ENCODE measurements at places on chromosomes 2 and 18.

DNA sequence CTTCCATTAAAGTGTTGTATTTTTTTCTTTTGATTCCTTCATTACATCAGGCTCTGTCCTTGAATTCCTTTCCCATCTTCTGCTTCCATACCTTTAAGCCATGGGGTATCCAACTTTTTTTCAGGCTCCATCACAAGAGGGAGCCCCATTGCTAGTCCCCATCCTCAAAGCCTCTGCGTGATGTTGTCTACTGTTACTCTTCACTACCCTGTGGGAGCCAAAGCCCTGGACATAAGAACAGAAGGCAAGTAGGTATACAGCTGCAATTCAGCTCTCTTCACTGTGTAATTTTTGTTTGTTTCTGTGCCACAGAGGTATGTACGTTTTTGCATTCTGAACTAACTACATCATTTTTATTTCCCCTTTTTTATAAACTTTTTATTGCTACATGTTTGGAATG lies 36.6 kb upstream of the CCNYL1 start:
- no peak for DNase-seq

DNA sequence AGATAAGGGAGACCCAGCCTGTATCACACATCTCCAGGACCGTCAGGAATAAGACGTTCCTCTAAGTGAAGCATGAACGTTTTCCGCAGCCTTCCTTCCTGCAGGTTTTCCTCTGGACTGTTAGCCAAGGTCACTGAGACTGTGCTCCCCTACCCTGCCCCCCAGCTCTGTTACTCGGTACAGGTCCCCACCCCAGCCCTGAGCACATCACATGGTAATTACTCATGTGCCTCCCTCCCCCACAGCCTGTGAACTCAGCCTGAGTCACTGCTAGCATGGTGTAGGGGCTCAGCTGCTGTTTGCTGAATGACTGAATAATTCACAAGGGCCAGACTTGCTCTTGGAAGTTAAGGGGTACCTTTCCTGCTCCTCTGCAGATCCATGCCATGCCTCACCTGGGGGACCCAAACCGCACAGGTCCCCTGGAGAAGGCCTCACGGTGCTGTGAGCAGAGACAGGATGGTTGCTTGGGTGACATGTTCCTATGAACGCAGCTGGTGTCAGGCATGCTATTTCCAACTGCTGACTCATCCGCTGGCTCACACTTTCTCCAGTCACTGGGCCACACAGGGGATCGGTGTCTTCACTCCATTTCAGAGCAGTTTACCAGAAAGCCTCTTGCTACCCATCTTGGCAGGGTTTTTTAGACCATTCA lies 88.2 kb downstream of the PLB1 start:
- peak; percentile 86 for DNase-seq

DNA sequence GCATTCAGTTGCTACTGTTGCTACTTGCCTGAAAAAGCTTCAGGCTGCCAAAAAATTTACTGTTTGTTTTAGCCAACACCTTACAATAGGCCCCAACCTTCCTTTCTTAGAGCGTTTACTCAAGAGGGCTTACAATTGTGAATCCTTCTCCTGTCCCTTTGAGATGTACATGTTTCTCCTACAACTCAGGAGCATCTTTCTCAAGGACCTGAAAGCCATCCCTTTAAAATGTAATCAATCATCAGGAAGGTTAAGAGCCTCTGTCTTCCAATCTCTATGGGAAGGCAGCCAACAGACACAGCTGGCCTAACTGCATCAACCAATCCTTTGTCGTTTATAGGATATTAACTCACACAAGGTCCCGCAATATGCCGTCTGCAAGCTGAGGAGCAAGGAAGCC lies 3.4 kb upstream of the IER3IP1 start:
- DNase-seq, result no peak

DNA sequence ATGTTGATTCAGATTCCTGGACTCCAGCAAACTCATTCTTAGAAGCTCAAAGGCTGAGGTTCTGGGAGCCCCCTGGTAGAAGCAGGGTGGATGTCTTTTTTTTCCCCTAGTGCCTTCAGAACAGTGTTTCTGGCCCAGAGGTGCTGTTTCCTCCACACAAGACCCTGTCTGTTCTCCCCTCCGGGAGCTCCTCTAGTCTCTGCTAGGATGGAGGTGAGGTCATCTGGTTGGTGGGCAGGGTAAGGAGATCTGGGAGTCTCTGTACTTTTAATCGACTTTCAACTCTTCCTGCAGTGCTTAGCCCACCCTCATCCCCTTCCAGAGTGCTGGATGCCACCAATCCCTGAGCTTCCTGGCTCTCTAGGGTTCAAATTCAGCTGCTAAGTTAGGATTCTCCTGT lies 192.0 kb downstream of the SH3BP4 start:
- no peak for DNase-seq

- DNase-seq, result no peak
Measured at GRCh38 chr2:239202836-239203235, 198.0 kb downstream of the HDAC4 start.

DNA sequence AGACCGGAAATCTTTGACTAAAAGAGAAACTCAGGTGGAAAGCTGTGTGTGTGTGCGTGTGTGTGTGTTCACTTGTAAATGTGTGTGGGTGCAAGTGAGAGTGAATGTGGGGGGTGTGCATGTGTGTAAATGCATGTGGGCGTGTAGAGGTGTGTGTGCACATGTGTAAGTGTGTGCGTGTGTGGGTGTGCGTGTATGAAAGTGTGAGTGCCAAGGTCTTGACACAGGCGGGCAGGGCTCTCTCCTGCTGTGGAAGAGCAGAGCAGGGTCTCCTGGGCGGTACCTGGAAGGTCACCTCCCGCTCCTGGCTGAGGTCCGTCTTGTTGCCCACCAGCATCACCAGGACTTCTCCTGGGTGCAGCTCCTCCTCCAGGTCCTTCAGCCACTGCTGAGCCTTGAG lies 10.6 kb downstream of the PRLH start:
- DNase-seq, result no peak

DNA sequence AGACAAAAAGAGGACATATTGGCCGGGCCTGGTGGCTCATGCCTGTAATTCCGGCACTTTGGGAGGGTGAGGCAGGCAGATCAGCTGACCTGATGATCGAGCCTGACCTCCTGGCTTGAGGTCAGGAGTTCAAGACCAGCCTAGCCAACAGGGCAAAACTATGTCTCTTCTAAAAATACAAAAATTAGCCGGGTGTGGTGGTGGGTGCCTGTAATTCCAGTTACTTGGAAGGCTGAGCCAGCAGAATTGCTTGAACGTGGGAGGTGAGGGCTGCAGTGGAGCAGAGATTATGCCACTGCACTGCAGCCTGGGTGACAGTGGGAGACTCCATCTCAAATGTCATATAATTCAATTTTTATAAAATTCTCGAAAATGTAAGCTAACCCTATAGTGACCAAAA lies 84.5 kb downstream of the SEMA4F start:
- DNase-seq, result no peak

- DNase-seq, result no peak
Measured at GRCh38 chr2:165573534-165574461, 104.3 kb downstream of the CSRNP3 start.

- DNase-seq, result no peak
Measured at GRCh38 chr2:228690681-228691080, 509.2 kb upstream of the SPHKAP start.

- no peak for DNase-seq
Measured at GRCh38 chr2:4246364-4247131, 543.2 kb downstream of the DCDC2C start.

GRCh38 chr2:80288576-80288975 lies 16.0 kb downstream of the LRRTM1 start:
- no peak for DNase-seq

GRCh38 chr2:38528008-38528442 lies 74.7 kb downstream of the HNRNPLL start:
- peak; percentile 81 for DNase-seq

- DNase-seq, result no peak
Measured at GRCh38 chr2:68272246-68272994, 20.1 kb upstream of the PPP3R1 start.

DNA sequence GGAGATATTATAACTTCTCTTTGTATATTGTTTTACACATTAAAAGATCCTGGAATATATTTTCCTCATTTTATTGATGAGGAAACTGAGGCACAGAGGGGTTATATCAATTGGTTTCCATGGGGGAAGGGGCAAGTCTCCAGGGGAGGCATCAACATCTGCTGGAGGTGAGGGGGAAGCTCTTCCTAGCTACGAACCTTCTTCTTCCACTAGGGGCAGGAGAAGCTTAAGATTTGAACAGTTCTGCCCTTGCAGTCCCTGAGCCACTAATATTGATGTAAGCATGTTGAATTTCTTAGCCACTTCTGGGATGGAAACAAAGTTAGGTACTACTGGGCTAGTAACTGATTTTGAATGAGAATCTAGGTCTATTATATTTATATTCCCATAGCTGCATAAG lies 140.1 kb upstream of the AQP4 start:
- no peak for DNase-seq

GRCh38 chr2:205427112-205427511 lies 255.2 kb upstream of the NRP2 start:
- DNase-seq, result no peak

- no peak for DNase-seq
Measured at GRCh38 chr2:127588241-127588640, 52.8 kb downstream of the MYO7B start.

- DNase-seq, result no peak
Measured at GRCh38 chr2:218755198-218755566, 26.8 kb upstream of the CYP27A1 start.

DNA sequence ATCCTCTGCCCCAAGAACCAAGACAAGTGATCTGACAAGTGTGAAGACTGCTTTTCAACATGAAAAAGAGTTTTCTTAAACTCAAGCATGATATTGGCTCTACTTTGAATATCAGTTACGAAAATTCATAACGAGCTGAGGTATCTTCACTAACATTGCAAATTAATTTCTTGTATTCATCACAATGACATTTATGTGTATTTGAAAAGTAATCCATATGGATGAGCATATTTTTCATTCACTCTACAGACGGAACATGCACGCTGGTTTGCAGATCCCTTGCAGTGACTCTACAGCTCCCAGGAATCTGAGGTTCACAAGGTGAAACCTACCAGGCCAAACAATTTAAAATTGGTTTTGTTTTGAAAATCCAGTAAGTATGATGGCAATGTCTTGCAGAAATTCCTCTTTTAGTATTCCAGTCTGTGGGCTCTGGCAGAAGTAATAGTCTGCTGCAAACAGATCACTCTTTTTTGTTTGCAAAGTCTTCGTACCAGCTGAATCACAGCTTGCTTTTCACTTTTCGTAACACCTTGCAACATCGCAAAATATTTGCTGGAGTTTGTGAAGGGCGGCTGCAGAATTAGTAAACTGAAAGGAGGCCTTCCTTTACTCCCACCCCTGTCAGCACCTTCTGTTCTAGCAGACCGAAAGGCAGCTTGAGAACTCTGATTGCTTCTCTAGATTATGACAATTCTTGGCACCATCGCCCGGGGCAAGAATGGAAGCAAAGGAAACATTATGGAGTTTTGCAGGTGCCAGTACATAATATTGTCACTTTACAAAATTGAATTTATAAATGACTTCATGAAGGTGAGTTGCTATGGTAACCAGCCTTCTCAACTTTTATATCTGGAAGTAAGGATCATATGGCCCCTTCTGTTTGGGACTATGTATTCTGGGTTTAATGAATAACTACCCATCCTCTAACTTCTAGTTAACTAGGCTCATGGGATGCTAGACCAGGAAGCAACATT lies 168.7 kb downstream of the TMEM247 start:
- DNase-seq, result no peak

- DNase-seq, result no peak
Measured at GRCh38 chr2:188695953-188696352, 278.2 kb upstream of the COL3A1 start.

GRCh38 chr2:11949732-11950523 lies 203.5 kb downstream of the LPIN1 start:
- DNase-seq, result no peak

- no peak for DNase-seq
Measured at GRCh38 chr2:229409751-229410181, 138.7 kb upstream of the PID1 start.

DNA sequence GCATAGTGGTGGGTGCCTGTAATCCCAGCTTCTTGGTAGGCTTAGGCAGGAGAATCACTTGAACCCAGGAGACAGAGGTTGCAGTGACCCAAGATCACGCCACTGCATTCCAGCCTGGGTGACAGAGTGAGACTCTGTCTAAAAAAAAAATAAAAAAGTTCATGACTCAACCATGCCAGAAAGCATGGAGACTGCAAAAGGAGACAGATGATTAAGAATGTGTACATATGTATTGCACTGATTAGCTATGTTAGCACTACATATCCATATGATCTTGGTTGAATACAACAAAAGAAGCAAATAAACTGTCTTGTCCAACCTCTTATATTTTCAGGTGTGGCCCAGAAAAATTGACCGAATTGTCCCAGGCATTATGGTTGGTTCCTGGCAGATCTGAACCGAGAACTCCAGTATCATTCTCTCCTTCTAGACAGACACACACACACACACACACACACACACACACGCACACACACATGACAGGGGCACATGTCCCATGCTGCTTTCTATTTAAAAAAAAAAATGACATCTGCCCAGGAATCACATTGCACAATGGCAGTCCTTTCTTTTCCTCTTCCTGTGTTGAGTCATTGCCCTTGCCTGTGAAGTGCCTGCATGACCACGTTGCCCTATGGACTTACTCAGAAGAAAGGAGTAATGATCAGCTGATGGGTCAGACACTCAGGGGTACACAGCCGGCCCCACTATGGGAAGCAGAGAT lies 65.6 kb downstream of the MYCN start:
- no peak for DNase-seq

DNA sequence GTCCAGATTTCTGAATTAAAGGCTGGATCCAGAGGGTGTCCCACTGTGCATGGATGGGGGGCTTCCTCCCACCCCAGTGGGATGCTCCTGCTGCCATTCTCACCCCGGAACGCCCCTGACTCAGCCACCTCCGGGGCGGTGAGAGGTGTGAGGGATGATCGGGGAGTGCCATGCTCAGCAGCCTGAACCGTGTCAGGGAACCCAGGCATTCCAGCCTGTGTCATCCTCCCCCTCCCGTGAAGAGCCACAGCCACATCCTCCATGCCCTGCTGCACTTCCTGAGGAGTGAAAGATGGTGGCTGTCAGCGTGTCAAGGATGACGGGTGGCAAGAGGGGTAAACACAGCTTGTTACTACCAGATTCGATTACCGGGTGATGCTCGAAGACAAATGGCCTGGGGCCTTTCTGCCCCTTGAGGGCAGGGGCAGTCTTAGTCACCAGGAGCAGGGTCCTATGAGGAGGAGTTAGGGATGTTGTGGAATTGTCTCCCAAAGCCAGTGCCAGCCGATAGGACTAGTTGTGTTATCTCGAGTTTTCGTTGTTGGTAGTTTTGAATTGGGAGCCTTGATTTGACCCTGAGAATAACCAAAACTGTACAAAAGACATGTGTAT lies 80.8 kb downstream of the TCF7L1 start:
- no peak for DNase-seq

GRCh38 chr18:22152093-22152492 lies 17.3 kb upstream of the GATA6 start:
- DNase-seq, result no peak

DNA sequence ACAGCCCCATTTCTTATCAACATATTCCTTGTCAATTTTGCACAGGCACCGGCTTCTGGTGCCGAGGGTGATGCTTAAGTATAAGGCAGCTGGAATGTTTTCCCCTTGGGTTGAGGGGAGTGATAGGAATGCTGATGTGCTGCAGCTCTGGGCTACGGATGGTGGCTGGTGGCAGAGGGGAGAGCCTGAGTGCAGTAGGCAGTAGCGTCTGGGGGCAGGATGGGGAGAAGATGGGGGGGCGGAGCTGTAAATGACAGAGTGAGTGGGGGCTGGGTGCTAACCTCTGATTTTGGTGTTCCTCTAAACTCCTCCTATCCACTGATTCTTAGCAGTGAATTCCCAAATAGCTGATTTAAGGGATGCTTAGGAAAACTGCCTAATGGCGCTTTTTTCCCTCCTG lies 20.7 kb downstream of the TMEM178A start:
- no peak for DNase-seq

GRCh38 chr2:236782938-236783337 lies 213.3 kb downstream of the ACKR3 start:
- DNase-seq, result peak; percentile 13
